ENCODE measurements at places on chromosomes 1 and 21.

DNA sequence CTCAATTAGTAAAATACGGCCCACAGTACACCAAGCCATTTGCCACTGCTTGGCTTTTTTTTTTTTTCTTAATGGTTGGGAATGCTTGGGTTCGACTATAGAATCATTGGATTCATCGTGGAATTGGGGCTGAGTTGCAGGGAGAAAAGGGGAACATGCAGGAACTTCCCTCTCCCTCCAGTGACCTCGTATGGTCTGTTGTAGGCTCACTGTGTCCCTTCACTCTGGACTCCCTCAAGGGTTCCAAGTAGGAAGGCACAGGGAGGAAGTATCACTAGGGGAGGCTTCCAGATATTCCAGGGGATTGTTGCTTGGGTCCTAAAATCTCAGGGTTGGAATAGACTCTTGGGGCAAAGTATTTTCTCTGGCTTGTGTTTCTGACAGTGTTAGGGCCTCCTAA, 24.5 kb downstream of the PPFIA4 start:
- DNase-seq = no peak

DNA sequence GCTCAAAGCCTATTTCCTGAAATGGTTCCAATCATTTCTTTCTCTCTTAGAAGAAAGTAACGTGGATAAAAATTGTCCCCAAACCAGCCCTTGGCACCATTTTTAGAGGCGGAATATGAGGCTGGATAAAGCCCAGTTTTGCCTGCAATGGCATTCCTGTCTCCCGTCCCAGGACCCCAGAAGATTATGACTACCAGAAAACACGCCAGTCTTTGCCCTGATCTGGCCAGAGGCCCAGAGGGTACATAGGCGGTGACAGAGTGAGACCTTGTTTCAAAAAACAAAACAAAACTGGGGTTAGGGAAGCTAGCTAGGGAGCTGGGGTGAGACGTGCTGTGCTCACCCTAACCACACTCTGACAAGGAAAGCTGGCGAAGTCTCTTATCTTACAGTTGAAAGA, at the start of gene AADACL4:
Gene AADACL4 (plus strand): TSS at position 301 of the 400 bp plus-strand sequence. CDS start 462 bp downstream, outside the sequence.
- DNase-seq = no peak

- peak; percentile 50 for DNase-seq
Measured at GRCh38 chr1:231629132-231629531, 2.5 kb downstream of the DISC1 start.

- DNase-seq = no peak
Measured at GRCh38 chr1:116708255-116708900, 40.8 kb upstream of the IGSF3 start.

DNA sequence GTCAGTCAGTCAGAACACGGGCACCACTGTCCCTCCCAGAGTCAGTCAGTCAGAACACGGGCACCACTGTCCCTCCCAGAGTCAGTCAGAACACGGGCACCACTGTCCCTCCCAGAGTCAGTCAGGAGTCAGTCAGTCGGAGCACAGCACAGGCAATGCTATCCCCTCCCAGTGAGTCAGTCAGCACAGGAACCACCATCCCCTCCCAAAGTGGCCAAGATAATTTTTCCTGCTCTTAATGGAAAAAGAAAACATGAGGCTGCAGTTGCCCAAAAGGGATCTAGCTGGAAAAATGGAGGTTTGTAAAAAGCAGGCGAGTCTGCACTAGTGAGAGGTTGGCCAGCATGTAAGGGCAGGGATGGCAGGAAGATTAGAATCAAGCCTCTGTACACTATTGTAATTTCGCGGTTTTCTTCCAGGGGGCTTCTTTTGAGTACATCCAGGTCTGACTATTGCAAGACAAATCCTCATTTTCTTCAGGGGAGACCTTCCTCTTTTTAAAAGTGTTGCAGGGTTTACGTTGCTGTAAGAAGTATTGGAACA, 213.8 kb downstream of the SIPA1L2 start:
- DNase-seq = no peak

DNA sequence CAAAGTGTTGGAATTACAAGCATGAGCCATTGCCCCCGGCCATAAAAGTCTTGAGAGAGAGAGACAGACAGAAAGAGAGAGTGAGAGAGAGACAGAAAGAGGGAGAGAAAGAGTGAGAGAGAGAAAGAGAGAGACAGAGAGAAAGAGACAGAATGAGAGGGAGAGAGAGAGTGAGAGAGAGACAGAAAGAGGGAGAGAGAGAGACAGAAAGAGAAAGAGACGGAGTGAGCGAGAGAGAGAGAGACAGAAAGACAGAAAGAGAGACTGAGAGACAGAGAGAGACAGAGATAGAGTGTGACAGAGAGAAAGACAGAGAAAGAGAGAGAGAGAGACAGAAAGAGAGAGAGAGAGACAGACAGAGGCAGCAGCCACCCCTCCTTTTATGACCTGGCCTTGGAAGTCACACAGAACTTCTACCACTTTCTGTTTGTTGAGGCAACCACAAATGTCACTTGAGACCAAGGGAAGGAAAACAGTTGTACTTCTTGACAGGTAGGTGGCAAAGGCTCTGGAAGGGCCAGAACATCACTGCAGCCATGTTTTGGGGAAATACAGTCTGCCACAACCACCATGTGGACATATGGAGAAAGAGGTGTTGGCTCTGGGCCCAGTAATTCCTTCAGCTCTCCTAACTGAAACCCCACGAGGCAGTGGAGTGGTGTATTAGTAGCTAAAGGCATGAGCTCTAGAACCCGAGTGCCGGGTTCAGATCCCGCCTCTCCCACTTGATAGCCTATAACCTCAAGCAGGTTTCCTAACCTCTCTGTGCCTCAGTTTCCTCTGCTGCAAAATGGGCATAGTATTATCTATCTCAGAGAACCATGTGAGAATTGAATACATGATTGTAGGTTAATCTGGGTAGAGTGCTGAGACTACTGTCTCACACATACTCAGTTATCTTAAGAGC, 50.6 kb downstream of the TNFRSF8 start:
- DNase-seq = no peak

GRCh38 chr21:34726627-34727337, 58.0 kb downstream of the CLIC6 start:
- no peak for DNase-seq

DNA sequence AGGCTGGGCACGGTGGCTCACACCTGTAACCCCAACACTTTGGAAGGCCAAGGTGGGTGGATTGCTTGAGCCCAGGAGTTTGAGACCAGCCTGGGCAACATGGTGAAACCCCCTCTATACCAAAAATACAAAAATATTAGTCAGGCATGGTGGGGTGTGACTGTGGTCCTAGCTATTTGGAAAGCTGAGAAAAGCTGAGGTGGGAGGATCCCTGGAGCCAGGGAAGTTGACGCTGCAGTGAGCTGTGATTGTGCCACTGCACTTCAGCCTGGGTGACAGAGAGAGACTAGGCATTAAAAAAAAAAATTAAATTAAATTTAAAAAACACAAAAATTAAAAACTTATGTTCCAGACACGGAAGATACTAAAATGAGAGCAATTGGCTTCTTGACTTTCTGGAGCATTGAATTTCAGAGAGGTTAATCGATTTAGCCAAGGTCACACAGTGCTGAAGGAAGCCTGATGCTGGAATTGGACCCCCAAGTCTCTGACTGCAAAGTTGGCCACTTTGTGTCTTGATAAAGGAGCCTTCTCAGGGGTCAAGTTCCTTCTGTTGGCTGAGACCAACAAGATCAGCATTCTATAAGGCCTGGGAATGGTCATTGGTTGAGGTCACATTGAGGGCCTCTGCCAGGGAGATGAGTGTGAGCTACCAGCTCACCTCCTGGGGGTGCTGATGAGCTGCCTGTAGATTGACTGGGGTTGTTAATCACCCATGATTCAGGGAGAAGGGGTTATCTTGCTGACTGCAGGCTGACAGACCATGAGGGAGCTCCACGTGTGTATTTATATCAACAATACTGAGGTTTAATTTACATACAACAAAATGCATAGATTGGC, 54.3 kb downstream of the RPS6KA1 start:
- no peak for DNase-seq

- DNase-seq = peak; percentile 70
Measured at GRCh38 chr1:21324368-21325141, 34.3 kb upstream of the ECE1 start.

DNA sequence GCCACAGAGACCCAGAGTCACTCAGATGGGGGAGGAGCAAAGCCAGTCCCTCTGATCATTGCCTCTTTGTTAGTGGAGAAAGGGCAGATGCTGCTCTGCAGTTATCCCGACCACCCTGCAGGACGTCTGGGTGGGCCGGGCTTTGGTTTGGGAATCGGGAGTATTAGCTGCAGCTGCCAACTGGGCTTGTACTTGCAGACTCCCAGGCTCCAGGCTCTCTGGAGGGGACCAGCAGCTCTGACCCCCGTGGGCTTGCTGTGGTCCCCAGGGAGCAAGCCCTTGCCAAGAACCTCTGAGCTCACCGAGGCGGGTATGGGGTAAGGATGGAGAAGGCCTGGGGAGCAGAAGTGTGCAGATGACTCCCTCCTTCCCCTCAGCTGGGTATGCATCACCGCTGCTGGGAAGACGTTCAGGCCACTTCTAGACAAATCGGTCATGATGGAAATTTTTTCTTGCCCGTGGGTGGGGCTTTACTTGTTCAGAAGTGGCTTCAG, 21.6 kb downstream of the MAPKAPK2 start:
- peak; percentile 42 for DNase-seq

DNA sequence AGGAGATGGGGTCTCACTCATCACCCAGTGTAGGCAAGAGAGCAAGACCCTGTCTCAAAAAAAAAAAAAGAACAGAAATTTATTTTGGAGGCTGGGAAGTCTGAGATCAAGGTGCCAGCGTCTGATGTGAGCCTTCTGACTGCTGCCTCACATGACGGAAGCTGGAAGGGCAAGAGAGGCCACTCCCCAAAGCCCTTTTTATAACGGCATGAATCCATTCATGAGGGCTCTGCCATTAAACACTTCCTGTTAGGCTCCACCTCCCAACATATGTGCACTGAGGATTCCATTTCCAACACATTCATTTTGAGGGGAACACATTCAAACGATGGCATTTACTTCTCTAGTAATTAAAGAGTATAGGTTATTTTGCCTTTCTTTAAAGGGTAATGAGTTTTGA, 50.9 kb upstream of the C1orf198 start:
- no peak for DNase-seq

- DNase-seq = no peak
Measured at GRCh38 chr1:170789063-170789462, 125.1 kb downstream of the PRRX1 start.

DNA sequence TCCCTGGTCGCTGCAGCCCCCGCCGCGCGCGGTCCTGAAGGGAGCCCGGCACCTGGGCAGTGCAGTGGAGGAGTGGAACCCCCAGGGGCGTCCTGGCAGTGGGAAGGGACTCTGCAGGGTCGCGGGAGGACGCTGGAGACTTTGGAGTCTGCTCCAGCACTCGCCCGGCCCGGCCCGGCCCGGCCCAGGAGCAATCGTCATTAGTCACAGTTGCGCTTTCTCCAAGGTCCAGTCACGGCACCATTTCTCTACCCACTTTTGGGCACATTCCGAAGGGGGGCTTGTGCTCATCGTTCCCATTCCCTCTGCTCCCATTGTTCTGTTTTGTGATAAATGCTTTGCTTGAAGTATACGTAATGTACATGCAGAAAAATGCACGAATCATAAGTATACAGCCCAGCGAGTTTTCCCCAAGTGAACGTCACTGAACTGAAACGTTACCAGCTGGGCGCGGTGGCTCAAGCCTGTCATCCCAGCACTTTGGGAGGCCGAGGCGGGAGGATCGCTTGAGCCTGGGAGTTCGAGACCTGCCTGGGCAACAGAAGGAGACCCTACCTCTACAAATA, 999 bp downstream of the THAP3 start:
- no peak for DNase-seq

- peak; percentile 4 for DNase-seq
Measured at GRCh38 chr1:119327094-119327449, 41.5 kb upstream of the HAO2 start.

GRCh38 chr1:222935239-222935900, 120.5 kb downstream of the DISP1 start:
- DNase-seq = no peak

- DNase-seq = no peak
Measured at GRCh38 chr21:33977721-33978369, 62.2 kb upstream of the ATP5PO start.

GRCh38 chr1:246748867-246749266, 24.7 kb downstream of the SCCPDH start:
- DNase-seq = no peak

DNA sequence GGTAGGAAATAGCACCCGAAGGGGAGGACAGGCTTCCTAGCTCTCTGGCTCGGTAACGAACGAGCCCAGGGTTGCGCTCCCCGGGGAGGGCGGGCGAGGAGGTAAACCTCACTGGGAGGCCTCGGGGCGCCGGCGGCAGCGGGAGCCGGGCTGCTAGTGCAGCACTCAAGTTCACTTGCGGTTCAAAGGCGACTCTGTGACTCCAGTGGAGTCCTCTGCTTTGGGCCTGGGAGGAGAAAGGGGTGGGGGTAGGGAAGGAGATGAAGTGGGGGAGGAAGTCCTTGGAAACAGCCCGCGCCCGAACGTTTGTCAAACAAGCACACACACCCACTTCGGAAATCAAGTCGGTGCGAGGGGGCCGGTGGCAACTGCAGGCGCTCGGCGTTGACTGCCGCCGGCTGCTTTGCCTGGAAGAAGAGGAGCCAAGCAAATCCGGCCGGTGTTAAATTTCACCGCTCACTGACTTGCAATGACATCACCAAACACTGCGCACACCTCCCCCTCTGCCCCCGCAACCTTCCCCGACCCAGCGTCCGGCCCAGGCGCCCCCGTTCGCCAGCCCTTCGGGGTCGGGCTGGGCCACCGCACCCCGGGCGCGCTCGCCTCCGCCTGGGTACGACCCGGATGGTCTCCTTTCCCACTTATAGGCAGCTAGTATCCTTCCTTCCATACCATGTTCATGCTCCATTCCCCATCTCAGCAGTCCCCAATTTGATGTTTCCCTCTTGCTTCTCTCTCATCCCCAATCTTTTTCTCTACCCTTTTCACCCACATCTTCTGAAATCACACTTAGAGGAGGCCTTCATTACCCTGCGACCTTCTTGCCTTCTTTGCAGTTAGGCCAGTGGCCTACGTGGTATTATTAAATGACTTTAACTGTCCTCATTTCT, at the start of gene COL24A1:
Gene COL24A1 (minus strand): TSS at position 207 of the 890 bp plus-strand sequence. CDS start 376 bp downstream, outside the sequence.
- no peak for DNase-seq

GRCh38 chr1:209802780-209803152, 3.2 kb downstream of the IRF6 start:
- no peak for DNase-seq

DNA sequence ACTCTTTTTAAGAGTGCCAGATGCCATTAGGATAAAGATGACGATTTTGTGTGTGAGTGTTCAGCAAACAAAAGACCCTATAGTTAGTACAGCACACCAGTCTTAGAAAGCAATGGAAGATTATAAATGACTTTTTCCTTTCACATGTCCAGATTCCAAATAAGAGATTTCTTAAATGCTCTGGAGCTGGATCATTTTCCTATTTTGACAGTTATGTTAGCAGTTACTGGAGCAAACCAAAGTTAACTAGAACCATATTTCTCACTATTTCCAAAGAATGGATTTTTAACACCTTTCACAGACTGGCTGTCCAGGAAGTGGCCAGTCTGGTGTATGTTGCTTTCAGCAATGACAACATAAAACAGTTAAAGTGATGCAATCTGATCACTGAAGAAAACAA, 905.8 kb upstream of the ADGRL2 start:
- DNase-seq = no peak

DNA sequence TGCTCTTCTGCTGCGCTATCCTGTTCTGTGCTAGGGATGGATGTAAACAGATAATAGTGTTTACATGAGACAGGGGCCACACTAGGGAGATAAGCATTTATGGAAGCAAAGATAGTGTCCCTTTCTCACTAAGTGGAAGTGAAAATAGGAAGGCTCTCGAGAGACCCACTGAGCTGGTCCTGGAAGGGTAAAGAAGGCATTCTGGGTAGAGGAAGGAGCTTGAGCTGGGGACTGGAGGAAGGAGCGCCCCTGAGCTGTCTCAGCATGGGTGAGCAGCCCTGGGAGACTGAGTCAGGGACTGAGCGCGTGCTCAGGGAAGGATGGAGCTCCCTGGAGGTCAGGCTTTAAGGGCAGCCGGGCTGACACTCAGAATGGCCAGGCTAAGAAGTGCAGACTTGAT, 93.3 kb downstream of the IGSF21 start:
- no peak for DNase-seq
